ENCODE measurements at places on chromosomes 2 and 18. TPM values are rescaled to one million over a fixed set of nuclear protein-coding genes. Genes with fewer than 3 reads are reported as not detected.

GRCh38 chr2:132670496-132671150, 618 bp upstream of the LYPD1 start:
- H3K27ac ChIP-seq, result peak overlapping the region; percentile 56
- DNase-seq, result no peak
- H3K27me3 ChIP-seq, result no peaks in the 10 kb centered on the region

DNA sequence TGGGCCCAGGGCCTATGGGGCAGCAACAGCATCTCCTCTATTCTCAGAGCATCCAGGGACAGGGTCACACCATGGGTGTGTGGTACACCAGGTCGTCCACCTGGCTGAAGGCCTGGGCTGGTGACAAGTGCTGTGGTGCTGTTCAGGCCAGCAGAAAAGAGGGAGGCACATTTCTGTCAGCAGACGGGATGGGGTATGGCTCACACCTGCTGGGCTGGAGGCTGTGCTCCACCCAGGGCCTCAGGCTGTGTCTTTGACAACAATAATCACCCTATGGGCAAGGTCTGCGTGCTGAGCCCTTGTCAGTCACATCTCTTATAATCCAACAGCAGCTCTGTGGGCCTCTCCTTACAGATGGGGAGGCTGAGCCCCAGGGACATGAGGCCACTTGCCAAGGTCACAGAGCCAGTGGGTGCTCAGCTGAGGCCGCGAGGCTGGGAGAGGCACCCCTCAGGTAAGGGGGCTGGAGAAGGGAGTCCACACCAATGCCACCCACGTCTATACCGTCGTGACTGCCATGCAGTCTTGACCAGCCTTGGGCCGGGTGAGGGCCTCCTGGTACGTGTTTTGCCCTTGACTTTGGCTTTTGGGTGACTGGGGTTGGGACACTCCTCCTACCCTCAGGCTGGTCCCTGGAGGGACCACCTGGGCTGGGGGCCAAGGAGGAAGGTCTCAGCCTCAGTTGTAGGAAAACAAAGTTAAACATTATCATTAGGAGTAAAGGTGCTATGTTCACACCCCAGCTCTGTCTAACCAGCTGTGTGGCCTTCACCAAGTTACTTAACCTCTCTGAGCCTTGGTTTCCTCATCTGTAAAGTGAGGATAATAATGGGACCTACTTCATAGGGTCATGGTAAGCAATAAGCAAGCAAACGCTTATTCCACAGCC, 5.6 kb upstream of the HS6ST1 start:
- no peaks in the 10 kb centered on the region for H3K27me3 ChIP-seq
- no peak overlapping the region for H3K4me3 ChIP-seq
- H3K36me3 ChIP-seq, result no peaks in the 10 kb centered on the region
- no peak overlapping the region for H3K27ac ChIP-seq
- no peak for DNase-seq

Gene TSPYL6
- polyA plus RNA-seq, result not detected

GRCh38 chr2:128322715-128323554, 4.3 kb upstream of the HS6ST1 start:
- no peaks in the 10 kb centered on the region for H3K36me3 ChIP-seq
- DNase-seq, result no peak

- H3K27me3 ChIP-seq, result no peaks in the 10 kb centered on the region
- H3K27ac ChIP-seq, result no peak overlapping the region
- peaks cover 8% of the 10 kb centered on the region for H3K4me1 ChIP-seq
- no peak overlapping the region for H3K4me3 ChIP-seq
- peak; percentile 48 for DNase-seq
Measured at GRCh38 chr18:23523429-23524212, 20.3 kb downstream of the RMC1 start.

DNA sequence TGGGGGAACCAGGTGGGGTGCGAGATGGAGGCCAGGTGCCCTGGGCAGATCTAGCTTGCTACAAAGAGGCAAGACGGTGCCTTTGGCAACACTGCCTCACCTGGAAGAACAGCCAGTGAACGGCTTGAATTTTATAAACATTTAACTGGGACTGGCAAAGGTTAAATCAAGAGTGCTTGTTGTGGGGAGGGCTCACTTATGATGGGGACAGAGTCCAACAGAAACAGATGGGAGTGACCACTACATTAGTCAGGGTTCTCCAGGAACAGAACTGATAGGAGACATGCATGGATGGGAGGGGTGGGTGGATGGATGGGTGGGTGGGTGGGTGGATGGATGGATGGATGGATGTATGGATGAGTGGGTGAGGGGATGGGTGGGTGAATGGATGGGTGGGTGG, 19.2 kb downstream of the ODC1 start:
- DNase-seq, result no peak
- no peak overlapping the region for H3K27ac ChIP-seq
- H3K27me3 ChIP-seq, result no peaks in the 10 kb centered on the region

Gene IL36G
- polyA plus RNA-seq, result not detected

Gene DTNA
- 10.8 TPM for polyA plus RNA-seq

GRCh38 chr18:49966090-49966489, 152.8 kb upstream of the ACAA2 start:
- H3K4me1 ChIP-seq, result no peaks in the 10 kb centered on the region
- peaks cover 1% of the 10 kb centered on the region for H3K27me3 ChIP-seq
- H3K4me3 ChIP-seq, result no peak overlapping the region
- DNase-seq, result no peak
- no peak overlapping the region for H3K27ac ChIP-seq
- no peaks in the 10 kb centered on the region for H3K36me3 ChIP-seq

GRCh38 chr2:62007555-62007954, 102.1 kb downstream of the COMMD1 start:
- no peak overlapping the region for H3K4me3 ChIP-seq
- H3K4me1 ChIP-seq, result no peaks in the 10 kb centered on the region
- H3K27me3 ChIP-seq, result no peaks in the 10 kb centered on the region
- no peaks in the 10 kb centered on the region for H3K36me3 ChIP-seq
- no peak for DNase-seq
